ENCODE measurements at places on chromosomes 6 and 20.
A peak's percentile ranks its signal among the peaks of the same experiment; 100 is the strongest.

GRCh38 chr6:144593392-144593791 lies 308.3 kb downstream of the UTRN start:
- DNase-seq, result no peak

DNA sequence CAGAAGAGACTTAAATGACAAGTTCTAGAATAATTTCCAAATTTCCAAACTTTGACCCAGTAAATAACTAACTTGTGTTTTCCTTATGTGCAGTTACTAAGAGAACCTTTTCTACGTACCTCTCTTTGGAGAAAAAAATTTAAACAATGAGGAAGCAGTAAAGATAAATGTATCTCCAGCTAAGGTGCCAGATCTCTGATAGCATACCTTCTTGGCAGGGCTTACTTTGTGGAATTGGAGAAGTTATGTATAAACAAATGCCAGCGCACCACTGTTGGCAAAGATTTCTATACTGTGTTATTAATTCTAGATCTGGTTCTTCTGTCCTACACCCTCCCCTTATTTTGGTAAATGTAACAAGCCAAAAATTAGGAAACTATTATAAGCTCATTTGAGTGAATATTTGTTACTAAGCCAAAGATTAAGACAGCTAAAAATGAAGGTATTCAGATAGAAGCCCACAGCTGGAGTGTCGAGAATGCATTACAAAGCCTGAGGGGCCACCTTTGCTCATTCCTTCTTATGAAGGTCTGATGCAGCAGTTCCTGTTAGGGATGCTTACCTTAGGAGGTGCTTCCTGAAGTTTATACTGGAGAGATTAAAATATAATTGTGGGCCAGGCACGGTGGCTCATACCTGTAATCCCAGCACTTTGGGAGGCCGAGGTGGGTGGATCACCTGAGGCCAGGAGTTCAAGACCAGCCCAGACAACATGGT lies 373.1 kb upstream of the SOX4 start:
- no peak for DNase-seq

DNA sequence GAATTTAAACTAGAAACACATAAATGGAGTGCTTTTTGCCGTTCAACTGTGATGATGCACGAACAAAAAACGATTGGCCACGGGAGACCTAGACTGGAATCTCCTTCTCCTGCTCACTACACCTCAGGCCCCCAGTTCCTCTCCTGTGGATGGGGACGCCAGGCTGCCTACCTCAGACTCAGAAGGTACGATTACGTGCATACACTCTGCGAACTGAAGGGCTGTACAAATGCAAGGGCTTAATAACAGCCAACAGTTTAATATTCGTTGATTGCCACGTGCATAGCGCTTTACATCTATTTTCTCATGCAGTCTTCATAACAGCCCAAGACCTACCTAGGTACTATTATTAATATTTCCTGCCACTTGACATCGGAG lies 495 bp upstream of the ARMC2 start:
- DNase-seq, result no peak

DNA sequence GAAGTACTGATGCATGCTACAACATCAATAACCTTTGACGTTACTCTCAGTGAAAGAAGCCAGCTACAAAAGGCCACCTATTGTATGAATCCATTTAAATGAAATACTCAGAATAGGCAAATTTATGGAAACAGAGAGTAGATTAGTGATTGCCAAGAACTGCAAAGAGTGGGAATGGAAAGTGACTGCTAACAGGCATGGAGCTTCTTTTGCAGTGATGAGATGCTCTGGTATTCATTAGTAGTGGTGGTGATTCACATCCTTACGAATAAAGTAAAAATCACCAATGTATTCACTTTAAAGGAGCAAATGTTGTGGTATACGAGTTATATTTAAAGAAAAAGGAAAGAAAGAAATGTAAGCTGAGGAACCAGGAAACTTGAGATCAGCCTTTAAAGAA lies 126.8 kb upstream of the SAMD5 start:
- DNase-seq, result no peak

DNA sequence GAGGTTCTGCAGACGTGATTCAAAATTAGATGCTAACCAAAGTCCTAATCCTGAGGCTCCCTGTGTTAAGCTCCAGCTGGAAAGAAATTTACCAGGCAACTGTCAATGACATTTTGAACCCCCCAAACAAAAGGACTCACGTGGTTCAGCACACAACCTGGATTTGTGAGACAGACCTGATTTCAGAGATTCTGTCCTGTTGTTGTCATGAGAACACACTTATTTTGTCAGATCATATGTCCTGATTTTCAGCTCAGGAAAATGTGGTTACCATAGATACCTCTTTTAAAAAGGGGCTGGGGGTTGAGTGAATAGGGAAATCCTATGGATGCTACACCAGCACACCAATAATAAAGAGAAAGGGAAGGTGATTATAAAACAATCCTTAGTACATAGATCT lies 61.6 kb downstream of the MTFR2 start:
- DNase-seq, result no peak

DNA sequence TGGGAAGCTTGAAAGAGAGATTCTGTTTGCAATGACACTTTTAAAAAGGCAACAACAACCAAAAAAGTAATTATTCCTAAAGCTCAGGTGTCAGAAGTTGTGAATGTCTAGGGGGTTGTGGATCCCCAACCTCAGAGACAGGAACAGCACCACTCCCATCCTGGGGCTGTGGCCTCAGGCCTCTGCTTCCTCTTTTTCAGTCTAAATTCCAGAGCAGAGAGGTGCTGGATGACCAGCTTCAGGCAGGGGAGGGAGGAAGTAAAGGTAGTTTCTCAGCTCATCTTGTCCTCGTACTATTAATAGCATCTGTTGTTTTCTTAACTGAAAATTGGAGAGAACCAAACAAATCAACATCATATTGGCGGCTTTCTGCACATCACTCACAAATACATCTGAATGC lies 8.3 kb downstream of the NT5E start:
- no peak for DNase-seq

DNA sequence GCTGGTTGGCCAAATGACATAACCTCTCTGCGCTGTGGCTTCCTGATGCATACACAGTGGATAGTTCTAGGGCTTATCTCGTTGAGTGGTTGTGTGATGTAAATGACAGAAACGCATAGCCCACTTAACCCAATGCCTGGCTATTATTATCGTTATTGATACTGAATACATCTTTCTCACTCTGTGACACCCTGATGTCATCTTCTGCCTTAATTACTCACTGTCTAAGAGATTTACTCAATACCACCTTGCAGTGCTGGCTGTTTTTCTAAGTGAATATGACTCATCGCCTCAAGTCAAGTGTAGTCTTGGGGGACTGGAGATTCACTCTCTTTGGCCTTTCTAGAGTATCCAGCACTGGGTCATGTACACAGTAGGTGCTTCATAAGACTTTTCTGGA lies 73.6 kb downstream of the NDUFAF5 start:
- DNase-seq, result no peak

GRCh38 chr6:101399616-101400162 lies 6.2 kb downstream of the GRIK2 start:
- no peak for DNase-seq

- DNase-seq, result no peak
These were observed 84.8 kb upstream of the BTBD3 start for GRCh38 chr20:11832851-11833250.

DNA sequence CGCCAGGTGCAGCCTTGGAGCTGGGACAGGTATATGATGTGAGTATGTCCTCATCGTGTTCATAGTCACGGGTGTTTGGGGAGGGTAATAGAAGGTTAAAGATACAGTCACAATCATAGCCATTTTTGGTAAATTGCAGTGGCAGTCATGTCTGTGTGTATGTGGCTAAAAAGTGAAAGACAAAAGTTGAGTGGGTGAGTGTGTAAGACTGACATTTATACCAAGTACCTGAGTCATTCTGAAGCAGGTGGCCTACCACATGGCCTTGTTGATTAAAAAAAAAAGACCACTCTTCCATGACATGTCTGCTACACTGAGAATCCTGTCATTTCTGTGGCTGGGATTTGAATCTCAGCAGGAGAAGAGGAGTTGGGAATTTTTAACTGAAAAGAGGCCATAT lies 181.9 kb downstream of the SCP2D1 start:
- no peak for DNase-seq

- DNase-seq, result peak; percentile 35
These were observed at the start of gene FOXO3 for GRCh38 chr6:108560463-108561308. Gene FOXO3 (plus strand): TSS chr6:108560917. CDS start chr6:108561209, 292 bp downstream.

DNA sequence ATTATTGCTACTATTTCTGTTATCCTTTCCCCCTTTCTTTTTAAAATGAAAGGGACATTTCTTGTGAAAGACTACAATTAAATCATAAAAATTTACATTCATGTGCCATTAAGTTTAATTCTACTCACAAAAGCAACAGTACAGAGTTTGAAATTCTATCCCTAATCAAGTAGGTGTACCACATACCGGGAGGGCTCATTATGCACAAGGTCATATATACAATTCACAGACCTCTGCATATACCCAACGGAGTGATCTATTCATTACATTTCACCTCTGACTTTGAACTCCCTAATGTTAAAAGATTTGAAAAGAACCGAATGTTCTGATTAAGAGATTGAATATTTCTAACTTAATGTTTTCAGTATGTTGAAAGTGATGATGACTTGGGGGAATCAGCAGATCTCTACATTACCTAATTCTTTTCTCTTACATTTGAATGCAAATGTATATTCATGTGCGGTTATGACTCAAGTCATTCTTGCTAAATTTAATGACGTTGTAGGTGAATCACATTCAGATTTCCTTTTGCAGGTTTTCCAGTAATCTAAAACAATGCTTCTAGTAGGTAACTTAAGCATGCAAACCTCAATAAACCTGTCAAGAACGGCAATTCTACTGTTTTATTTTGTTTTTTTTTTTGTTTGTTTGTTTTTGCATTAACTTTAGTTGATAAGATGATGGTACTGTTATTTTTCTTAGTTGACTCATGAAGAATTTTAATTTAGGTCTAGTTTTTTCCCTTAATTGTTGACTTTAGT lies 7.3 kb downstream of the EYA4 start:
- DNase-seq, result no peak

- no peak for DNase-seq
These were observed 9.6 kb upstream of the HSF2 start for GRCh38 chr6:122389704-122390372.

DNA sequence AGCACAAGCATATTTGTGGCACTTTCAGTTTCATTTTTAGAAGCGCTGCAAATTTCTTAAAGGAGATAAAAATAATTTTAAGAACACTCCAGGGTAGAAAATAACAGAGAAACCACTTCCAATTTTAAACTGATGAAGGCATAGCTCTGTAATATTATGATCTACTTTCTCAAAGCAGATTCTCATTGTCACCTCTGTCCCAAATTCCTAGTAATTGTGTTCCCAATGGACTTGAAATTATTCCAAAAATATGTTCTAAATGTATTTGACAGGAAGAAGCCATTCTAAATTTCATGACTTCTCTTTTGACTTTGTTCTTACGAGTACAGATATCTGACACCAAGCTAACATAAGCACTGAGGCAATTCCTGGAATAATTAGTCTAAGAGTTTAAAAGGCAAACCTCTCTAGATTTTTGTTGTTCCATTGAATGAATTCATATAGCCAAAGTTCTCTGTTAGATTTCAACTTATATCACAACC lies 140.2 kb upstream of the CARMIL1 start:
- DNase-seq, result no peak

DNA sequence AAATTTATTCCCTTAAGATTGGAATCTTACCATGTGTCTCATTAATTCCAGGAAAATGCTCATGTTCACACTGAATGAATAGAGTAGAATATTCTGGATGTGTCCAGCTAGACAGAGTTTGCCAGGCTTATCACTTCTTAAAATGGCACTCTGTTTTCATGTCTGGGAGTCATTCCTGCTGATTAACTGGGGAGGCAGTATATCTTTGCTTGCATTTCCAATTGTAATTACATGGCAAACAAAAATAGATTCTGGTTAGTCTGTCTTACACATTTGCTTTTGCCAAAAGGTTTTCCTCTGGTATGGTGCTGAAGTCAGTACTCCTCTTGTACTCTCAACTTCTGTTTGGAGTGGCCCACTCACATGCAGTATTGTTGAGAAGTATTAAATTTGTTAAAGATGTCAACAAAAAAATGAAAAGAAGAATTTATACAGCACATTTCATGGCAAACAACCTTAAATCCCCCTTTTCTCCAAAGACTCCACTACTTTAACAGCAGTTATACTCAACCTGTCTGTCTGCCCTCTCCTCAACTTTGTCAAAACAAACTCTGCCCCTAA lies 70.2 kb downstream of the TENT5A start:
- no peak for DNase-seq

DNA sequence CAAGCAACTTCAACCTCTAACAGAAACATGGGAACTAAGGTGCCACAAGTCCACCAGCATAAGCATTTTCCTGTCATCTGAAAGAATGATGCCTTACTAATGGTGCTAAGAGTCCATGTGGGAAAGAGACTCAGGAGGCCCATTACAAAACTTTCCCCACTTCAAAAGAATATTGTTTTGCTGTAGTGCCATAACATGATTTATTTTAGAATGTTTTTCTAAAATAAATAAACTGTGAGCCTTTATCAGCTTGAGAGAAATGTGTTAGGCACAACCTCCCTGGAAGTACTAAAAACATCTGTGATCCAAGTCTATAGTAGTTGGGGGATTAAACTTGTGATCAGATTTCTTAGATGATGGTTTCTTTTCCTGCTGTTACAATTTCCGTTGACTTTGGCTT lies 330.1 kb upstream of the MAP3K7 start:
- DNase-seq, result no peak

- DNase-seq, result no peak
These were observed 31.5 kb downstream of the PYGB start for GRCh38 chr20:25279403-25279802.

- DNase-seq, result no peak
These were observed 117.5 kb downstream of the PLCB4 start for GRCh38 chr20:9186396-9186795.

DNA sequence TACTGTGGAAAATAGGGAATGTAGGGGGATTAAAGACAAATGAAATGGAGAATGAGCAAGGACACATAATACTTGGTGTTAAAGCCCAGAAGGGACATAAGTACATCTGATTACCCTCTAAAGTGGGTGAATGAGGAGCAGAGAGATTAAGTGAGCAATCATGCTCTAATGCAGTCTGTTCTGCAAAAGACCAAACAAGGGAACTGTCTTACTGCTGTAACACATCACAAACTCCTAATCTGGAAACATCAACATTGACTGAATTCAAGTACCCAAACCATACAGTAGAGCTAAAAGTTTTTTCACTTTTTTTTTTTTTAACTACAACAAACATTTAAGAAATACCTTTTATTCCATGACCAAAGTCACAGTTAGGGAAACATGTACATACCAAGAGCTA lies 19.3 kb upstream of the SLC17A4 start:
- DNase-seq, result no peak

DNA sequence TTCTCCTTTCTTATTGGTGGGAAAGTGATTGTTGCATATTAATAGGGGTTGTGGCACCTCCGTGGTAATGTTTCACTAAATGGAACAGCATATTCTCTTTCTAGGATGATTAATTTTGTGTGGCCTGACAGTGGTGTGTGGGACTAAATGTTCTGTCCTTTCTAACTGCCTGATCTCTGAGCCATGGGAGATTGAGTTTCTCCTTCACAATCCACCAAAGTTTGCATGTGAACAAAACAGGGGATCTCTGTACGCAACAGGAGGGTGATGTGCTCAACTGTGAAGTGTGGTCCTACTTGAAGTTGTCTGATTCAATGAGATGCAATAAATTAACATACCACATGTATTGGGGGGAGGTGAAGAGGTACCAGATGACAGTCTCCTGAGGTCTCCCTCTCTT lies 19.3 kb downstream of the BCAS1 start:
- no peak for DNase-seq

Data from GM12891 (cell line).